Hippocampal formation (tissue), 2 donors: ENCODE measurements at places on chromosomes 13 and 19.
A peak's percentile ranks its signal among the peaks of the same experiment; 100 is the strongest.

DNA sequence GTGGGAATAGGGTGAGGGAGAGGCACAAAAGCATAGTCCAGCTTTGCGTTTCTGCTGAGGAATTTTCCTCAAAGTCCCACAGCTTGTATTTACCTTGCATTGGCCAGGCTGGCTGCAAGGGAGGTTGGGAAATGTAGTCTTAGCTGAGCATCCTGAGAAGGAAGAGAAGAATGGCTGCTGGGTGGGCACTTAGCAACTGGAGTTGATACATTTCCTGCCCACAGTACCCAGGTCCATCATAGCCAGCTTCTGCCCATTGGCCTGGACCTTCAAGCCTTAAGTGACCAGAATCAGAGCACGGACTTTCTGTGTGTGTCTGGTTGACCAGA lies 112.4 kb downstream of the SIPA1L3 start:
- no peak for DNase-seq

DNA sequence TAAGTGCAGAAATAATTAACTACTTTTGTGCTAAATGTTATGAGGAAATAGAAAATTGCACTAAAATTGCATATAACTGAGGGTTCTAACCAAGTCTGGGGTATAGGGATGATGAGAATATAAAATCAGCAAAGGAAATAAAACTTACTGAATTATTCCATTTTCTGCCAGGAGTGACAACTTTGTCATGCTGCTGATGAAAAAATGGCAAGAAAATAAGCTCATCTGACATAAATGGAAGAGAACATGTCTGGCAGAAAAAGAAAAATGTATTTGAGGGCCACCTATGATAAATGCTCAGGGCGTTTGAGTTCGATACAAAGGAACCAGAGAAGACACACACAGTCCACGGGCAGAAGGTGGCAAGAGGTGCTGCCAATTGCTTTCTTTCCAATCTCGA lies 78.2 kb downstream of the LHFPL6 start:
- no peak for DNase-seq

- no peak for DNase-seq
These were observed 151.6 kb downstream of the ZNF536 start for GRCh38 chr19:30523791-30524190.

- DNase-seq, result no peak
These were observed 46.8 kb downstream of the TSSK6 start for GRCh38 chr19:19468424-19469050.

DNA sequence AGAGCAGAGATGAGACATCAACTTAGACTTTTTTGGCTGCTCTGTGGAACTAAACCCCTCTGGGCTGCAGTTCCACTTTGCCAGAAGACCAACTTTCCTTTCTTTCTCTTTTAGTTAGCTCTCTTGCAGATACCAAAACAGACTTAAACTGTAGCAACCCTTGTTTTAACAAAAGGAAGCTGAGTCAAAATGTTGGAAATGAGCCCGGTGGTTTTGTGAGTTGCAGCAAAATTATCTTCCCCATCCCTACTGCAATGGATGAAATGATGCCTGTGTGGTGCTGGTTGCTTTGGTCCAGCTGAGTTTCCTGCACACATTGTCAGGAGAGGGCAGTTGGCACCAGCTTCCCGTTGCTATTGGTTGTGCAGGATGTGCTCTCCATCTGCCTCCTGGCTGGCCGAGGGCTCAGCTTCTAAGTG lies 115.3 kb downstream of the LRCH1 start:
- DNase-seq, result peak; percentile 25

GRCh38 chr19:50784710-50785109 lies 5.5 kb upstream of the ACP4 start:
- DNase-seq, result no peak

GRCh38 chr13:113637262-113638160 lies 20.5 kb downstream of the ATP4B start:
- DNase-seq, result no peak

GRCh38 chr13:82248762-82249161 lies 1633.5 kb downstream of the SLITRK1 start:
- DNase-seq, result no peak

GRCh38 chr13:36454987-36455386 lies 22.7 kb downstream of the CCNA1 start:
- DNase-seq, result no peak

GRCh38 chr13:60662595-60662994 lies 265.6 kb downstream of the TDRD3 start:
- no peak for DNase-seq

- DNase-seq, result peak; percentile 22
These were observed at the start of gene CERS1 for GRCh38 chr19:18895824-18896341. TSS of gene CERS1 (minus strand) at chr19:18896158. CDS start at chr19:18896072, 86 bp downstream.

DNA sequence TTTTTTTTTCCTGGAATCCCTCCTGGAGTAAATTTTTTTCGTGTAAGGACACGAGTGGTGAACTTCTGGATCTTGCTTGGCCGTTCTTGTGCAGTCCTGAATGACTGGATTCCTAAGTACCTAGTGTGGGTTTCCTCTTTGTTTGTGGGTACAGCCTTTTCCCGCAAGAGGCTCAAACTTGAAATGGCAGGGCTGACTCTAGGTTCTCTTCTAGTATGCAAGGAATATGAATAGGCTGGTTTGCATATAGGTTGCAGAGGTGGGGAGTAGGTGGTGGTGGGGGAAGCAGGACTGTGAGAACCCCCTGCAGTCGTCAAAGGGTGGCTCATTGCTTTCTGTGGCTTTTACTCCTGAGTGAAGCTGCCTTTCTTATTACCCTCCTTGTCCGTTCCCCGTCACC lies 13.6 kb downstream of the UBAC2 start:
- no peak for DNase-seq

- DNase-seq, result no peak
These were observed 62.8 kb downstream of the PEPD start for GRCh38 chr19:33458807-33459206.

- no peak for DNase-seq
These were observed 56.4 kb upstream of the STARD13 start for GRCh38 chr13:33341861-33342452.
